Midbrain (tissue), 1 donor: ENCODE measurements at places on chromosomes 1 and 21.

DNA sequence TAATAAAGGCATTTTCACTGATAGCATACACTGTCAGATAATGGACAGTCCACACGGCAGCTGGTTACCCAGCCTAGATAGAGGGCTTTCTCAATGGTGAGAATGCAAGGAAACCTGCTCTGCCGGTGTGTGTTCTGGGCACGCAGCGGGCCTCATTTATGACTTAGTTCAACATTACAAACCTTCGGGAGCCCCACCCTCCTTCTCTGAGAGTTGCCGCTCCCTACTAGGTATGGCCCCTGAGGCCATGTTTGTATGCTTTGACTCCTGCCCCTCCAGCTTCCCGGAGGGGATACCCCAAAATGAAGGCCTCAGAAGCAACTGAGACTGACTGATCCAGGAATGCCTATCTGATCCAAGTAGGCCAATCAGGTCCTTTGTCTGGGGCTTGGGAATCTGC is 17.2 kb upstream of the FABP3 start:
- no peak for DNase-seq

- peak; percentile 55 for DNase-seq
Observed at GRCh38 chr1:35573198-35574124, at the start of gene TFAP2E. Gene TFAP2E, plus strand, starts transcription at chr1:35573314. Its CDS starts 264 bp downstream, at chr1:35573578.

DNA sequence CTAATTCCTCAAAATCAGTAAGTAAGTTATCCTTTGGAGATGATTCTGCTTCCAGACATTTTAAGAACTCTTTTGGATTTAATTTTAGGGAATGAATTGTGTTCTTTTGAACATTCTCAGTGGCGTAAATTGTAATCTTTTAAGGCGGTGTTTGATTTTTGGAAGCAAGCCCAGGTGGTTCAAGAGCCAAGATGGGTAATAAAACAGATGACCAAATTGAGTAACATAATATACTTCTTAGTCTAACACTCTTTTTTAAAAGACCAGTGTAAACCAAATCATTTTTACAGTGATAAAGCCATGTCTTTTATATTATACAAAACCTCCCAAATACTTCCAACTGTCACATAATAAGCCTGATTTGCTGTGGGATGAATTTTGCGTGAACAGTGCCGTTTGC is 133.8 kb downstream of the LRRC40 start:
- peak; percentile 2 for DNase-seq

DNA sequence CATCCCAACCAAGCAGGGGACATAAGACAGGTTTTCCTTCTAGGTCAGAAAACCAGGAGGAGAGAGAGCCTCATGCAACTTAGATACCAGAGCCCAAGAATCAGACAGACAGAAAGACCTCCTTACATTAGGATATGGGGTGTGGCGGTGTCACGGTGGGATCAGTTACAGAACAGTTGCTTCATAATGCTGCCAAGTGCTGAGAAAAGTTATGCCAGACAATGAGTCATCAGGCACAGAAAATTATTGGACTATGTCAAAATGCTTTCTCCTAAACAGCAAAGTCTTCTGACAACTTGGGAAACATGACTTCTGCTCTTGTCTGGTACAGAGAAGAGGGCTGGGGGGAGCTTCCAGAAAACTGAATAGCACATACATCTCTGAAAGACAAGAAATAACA is 1120.2 kb upstream of the TMPRSS15 start:
- no peak for DNase-seq

- DNase-seq, result no peak
Observed at GRCh38 chr1:6854166-6854565, 68.9 kb downstream of the CAMTA1 start.

GRCh38 chr1:53807916-53808315 is 30.2 kb downstream of the NDC1 start:
- DNase-seq, result no peak

DNA sequence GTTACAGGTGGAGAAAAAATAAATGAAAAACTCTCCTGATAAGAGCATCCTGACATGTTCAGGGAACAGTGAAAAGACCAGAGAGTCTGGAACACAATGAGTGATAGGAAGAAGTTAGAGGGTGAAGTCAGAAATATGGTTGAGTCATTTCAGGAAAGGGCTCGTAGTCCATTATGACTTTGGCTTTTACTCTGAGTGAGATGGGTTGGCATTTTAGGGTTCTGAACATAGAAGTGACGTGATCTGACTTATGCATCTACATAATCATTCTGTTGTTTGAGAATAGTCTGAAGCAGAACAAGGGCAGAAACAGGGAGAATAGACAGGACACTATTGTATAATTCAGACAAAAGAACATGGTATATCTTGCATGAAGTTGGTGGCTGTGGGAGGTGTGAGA is 5.8 kb downstream of the HMCN1 start:
- no peak for DNase-seq

- no peak for DNase-seq
Observed at GRCh38 chr1:226779561-226779960, 40.5 kb upstream of the ITPKB start.

GRCh38 chr1:73782901-73783300 is 415.1 kb downstream of the LRRIQ3 start:
- DNase-seq, result no peak

DNA sequence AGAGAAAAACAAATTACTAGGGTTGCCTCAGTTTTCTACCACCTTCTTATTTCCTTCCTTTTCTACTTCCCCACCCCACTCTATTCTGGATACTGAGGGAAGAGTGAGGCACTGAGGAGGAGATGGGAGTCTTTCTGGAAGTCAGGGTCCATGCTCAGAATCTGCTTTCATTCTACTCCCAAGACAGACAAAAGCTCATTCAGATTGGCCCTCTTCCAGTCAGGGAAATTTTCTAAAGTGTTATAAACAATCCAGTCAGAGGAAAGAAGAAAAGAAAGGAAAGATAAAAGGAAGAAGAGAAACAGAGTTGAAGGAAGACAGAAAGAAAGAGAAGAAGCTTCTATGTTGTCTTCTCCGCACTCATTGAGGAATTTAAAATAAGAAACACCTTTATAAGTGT is 228.6 kb downstream of the COP1 start:
- DNase-seq, result no peak

DNA sequence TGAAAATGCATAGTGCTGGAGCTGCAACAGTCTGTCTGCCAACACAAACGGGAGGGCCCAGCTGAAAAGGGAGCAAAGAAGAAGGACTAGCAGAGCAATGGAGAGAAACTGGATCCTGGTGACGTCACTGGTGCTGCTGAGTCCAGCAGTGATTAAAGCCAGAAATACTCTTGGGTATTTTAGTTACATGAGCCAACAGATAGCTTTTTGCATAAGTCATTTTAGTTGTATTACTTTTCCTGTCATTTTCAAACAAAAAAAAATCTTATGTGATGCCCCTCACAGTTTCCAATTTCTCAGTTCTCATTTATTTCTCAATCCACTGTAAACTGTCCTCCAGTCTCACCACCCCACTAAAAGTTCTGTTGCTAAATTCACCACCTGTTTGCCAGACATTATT is 38.7 kb upstream of the NEK7 start:
- no peak for DNase-seq

DNA sequence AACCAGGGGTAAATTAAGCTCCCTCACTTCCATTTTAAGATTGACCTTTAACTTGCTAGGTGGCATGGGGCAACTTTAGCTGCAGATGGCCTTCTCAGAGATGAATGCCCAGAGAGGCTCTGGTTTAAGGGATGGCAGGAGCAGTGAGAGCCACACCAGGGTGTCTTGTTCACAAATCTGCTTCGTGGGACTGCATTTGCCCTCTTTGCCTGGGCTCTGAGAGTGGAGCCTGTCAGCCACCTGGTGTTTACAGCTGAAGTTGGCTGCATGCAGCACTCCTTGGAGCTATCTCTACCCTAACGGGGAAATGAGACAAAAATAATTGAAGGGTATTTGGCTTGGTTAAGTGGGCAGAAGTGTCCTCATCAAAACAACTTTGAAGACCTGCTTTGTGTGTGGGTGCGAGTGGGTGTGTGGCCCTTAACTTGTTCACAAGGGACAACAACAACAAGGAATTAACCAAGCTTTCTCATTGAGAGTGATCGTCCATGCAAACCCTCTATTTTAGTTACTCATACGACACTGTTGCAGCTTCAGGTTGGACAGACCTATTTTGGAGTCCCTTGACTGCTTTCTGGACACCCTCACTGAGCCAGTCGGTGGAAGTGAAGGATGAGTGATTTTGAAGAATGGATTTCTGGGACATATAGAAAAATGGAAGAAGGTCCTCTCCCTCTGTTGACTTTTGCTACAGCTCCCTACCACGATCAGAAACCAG is 29.8 kb downstream of the PGM1 start:
- DNase-seq, result no peak

GRCh38 chr1:16187748-16188401 is 24.6 kb downstream of the ARHGEF19 start:
- peak; percentile 79 for DNase-seq

DNA sequence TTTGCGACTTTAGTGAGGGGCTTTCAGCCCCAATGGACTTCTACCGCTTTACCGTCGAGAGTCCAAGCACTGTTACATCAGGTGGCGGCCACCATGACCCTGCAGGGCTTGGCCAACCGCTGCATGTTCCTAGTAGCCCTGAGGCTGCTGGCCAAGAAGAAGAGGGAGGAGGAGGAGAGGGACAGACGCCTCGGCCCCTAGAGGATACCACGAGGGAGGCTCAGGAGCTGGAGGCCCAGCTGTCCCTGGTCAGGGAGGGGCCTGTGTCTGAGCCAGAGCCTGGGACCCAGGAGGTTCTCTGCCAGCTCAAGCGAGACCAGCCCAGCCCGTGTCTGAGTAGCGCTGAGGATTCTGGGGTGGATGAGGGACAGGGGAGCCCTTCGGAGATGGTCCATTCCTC is 8.6 kb upstream of the SLC25A34 start:
- DNase-seq, result no peak

GRCh38 chr1:34785875-34786470 is 5.0 kb downstream of the GJB3 start:
- no peak for DNase-seq
